Stomach (tissue), 19 donors: ENCODE measurements at places on chromosomes 7 and 10. TPM values are rescaled to one million over a fixed set of nuclear protein-coding genes. Genes with fewer than 3 reads are reported as not detected.

DNA sequence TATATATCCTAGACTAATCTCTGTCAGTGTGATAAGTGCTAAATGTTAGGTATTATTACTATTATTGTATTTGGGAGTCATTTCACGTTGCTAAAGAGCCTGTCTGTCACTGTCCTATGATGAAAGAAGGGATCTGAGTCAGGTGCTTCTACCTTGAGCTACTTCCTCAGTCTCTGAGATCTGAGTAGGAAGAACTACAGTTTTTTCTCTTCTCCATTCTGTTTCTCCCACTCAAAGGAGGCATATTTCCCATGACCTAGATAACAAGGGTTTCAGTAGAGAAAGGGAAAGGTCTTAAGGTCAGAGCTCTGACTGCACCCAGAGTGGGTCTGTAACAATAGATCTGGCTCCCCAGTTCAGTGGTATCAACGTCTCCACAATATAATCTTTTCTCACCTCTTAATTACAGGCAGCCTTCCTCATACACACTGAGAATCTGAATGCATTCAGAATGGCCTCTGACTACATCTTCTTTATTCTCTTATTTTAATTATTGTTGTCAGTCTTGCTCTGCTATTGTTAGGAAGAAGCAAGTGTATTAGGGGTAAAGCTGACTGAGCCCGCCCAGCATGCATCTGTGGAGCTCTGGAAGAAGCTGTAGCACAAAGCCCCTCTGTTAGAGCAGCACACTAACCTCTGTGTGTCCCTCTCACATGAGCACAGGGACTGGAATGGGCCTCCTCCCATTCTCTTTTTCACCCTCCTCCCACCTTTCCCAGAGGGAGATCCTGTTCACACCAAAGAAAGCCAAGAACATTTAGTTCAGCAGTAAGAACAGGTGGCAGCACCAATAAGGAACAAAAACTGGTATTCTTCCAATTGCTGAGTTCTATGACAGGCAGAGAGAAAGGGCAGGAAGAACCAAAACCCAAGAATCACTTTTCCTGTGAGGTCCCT is 38.1 kb downstream of the USP54 start:
- no peak overlapping the region for H3K4me3 ChIP-seq
- H3K27ac ChIP-seq = peak overlapping the region; percentile 36
- H3K36me3 ChIP-seq = peaks cover 4% of the 10 kb centered on the region
- peaks cover 29% of the 10 kb centered on the region for H3K4me1 ChIP-seq
- DNase-seq = no peak

GRCh38 chr7:33200282-33200681 is 70.9 kb downstream of the BBS9 start:
- H3K36me3 ChIP-seq = no peaks in the 10 kb centered on the region
- no peaks in the 10 kb centered on the region for H3K4me1 ChIP-seq
- no peaks in the 10 kb centered on the region for H3K27me3 ChIP-seq
- no peak for DNase-seq

DNA sequence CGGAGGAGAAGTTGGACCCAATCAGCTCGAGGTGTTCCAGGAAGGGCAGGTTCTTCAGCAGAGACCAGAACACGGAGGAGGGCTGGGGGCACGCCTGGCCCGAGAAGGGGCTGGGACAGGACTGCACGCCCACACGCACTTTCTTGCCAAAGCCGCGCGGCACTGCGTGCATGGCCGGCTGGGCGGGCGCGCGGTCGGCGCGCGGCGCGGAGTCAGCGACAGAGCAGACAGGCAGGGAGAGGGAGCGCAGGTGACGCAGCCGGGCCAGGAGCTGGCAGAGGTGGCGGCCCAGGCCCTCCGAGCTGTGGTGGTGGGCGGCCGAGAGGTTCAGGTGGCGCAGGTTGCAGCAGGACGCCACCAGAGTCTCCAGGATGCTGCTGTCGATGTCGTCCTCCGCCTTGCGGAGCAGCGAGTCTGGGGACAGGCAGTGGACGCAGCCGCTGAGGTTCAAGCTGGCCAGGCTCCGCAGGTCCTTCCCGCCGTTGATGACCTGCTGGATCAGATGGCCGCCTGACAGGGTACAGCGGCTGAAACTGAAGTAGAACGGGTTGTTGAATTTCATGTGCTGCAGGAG is 77.2 kb upstream of the TNRC18 start:
- no peaks in the 10 kb centered on the region for H3K4me1 ChIP-seq
- no peaks in the 10 kb centered on the region for H3K27me3 ChIP-seq
- no peak overlapping the region for H3K4me3 ChIP-seq
- H3K27ac ChIP-seq = no peak overlapping the region
- DNase-seq = no peak

DNA sequence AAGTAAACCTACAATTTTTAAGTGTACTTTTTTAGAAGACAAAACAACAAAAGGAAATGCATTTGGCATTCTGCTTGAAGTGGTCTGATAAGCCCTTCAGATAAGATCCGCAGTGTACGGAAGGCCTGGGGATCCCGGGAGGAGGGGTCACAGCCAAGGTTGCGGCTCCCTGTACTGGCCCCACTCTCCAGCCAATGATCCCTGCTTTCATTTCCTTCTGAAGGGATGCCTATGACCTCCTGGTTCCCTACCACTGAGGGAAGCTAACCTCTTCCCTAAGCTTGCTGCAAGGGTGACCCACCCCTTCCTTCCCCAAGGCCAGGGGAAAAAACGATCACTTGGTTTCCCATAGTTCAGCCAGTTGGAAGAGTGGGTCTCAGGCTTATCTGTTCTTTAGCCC is 5.3 kb downstream of the DENND2A start:
- H3K27ac ChIP-seq = no peak overlapping the region
- no peaks in the 10 kb centered on the region for H3K36me3 ChIP-seq
- no peak overlapping the region for H3K4me3 ChIP-seq
- no peak for DNase-seq
- H3K4me1 ChIP-seq = peaks cover 4% of the 10 kb centered on the region
- H3K27me3 ChIP-seq = peaks cover 42% of the 10 kb centered on the region

GRCh38 chr7:86645225-86645608 is 1.5 kb downstream of the GRM3 start:
- DNase-seq = no peak
- H3K27ac ChIP-seq = no peak overlapping the region
- H3K36me3 ChIP-seq = no peaks in the 10 kb centered on the region
- H3K4me3 ChIP-seq = no peak overlapping the region
- peaks cover 17% of the 10 kb centered on the region for H3K4me1 ChIP-seq

GRCh38 chr10:32104181-32104580 is 48.0 kb upstream of the KIF5B start:
- H3K4me3 ChIP-seq = no peak overlapping the region
- no peak overlapping the region for H3K27ac ChIP-seq
- DNase-seq = peak; percentile 50
- H3K4me1 ChIP-seq = peaks cover 5% of the 10 kb centered on the region
- H3K27me3 ChIP-seq = no peaks in the 10 kb centered on the region
- H3K36me3 ChIP-seq = no peaks in the 10 kb centered on the region

- no peak overlapping the region for H3K27ac ChIP-seq
- H3K4me1 ChIP-seq = peaks cover 15% of the 10 kb centered on the region
- DNase-seq = no peak
- H3K4me3 ChIP-seq = no peak overlapping the region
These were observed 125.7 kb upstream of the KCTD7 start for GRCh38 chr7:66503036-66503370.

Gene SSBP1
- 59.8 TPM for total RNA-seq

Gene YAE1
- 1.3 TPM for total RNA-seq

Gene NUDT13
- 1.4 TPM for total RNA-seq
